ENCODE measurements at places on chromosomes 1 and 21. TPM values are rescaled to one million over a fixed set of nuclear protein-coding genes. Genes with fewer than 3 reads are reported as not detected.

Gene MFAP2
- 10.7 TPM for total RNA-seq

Gene LCE1E
- total RNA-seq: not detected

Gene NCMAP
- not detected for total RNA-seq

Gene PLPPR5
- not detected for total RNA-seq

Gene PLA2G2C
- total RNA-seq: not detected

Gene PCSK9
- 13.7 TPM for total RNA-seq

Gene A3GALT2
- total RNA-seq: not detected

Gene ZYG11A
- total RNA-seq: 1.00 TPM

Gene PTPN22
- 0.55 TPM for total RNA-seq

Gene USH2A
- total RNA-seq: under 0.01 TPM

Gene SPATA17
- total RNA-seq: 1.00 TPM

Gene CHIT1
- total RNA-seq: 0.18 TPM

Gene TRIM46
- 2.5 TPM for total RNA-seq

Gene SMCP
- not detected for total RNA-seq

Gene UMODL1
- 0.14 TPM for total RNA-seq

Gene LCE2A
- total RNA-seq: not detected

Gene ACOT11
- 1.8 TPM for total RNA-seq

Gene CELSR2
- 1.5 TPM for total RNA-seq

Gene TAL1
- total RNA-seq: under 0.01 TPM

Gene TFF3
- not detected for total RNA-seq

Gene PTGS2
- 53.3 TPM for total RNA-seq

Gene KCNJ15
- total RNA-seq: 1.1 TPM

Gene SH3BGR
- total RNA-seq: 1.6 TPM

Gene DNM3
- total RNA-seq: 0.46 TPM

Gene CNIH3
- 3.6 TPM for total RNA-seq

Gene CLIC6
- total RNA-seq: 0.09 TPM

Gene EPHA8
- total RNA-seq: not detected

Gene SPATA21
- total RNA-seq: not detected

Gene KRTAP19-3
- total RNA-seq: not detected

Gene SLC22A15
- 6.8 TPM for total RNA-seq

Gene NTMT2
- not detected for total RNA-seq

Gene SGIP1
- 21.0 TPM for total RNA-seq

Gene PLEKHN1
- 0.28 TPM for total RNA-seq

Gene ATP1A1
- 84.1 TPM for total RNA-seq

Gene RNU1-2
- total RNA-seq: 3,030 TPM

Gene C2CD4D
- not detected for total RNA-seq
